ENCODE measurements at places on chromosomes 4 and X.

- DNase-seq, result no peak
Observed at GRCh38 chrX:140360284-140360683, 144.6 kb downstream of the SOX3 start.

DNA sequence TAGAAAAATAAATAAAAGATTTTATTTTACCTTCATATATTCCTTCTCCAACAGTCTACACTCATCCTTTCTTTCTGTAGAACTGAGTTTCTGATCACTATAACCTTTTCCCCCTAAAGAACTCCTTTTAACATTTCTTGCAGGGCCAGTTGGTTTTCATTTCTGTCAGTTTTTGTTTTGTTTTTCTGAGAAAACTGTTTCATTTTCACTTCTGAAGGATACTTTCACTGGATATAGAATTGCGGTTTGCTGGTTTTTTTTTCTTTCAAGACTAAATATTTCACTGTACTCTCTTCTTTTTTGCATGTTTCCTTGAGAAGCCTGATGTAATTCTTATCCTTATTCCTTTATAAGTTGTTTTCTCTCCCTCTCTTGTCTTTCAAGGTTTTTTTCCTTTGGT, 90.4 kb upstream of the EOLA2 start:
- no peak for DNase-seq

GRCh38 chrX:83160096-83160495, 348.0 kb upstream of the POU3F4 start:
- no peak for DNase-seq

DNA sequence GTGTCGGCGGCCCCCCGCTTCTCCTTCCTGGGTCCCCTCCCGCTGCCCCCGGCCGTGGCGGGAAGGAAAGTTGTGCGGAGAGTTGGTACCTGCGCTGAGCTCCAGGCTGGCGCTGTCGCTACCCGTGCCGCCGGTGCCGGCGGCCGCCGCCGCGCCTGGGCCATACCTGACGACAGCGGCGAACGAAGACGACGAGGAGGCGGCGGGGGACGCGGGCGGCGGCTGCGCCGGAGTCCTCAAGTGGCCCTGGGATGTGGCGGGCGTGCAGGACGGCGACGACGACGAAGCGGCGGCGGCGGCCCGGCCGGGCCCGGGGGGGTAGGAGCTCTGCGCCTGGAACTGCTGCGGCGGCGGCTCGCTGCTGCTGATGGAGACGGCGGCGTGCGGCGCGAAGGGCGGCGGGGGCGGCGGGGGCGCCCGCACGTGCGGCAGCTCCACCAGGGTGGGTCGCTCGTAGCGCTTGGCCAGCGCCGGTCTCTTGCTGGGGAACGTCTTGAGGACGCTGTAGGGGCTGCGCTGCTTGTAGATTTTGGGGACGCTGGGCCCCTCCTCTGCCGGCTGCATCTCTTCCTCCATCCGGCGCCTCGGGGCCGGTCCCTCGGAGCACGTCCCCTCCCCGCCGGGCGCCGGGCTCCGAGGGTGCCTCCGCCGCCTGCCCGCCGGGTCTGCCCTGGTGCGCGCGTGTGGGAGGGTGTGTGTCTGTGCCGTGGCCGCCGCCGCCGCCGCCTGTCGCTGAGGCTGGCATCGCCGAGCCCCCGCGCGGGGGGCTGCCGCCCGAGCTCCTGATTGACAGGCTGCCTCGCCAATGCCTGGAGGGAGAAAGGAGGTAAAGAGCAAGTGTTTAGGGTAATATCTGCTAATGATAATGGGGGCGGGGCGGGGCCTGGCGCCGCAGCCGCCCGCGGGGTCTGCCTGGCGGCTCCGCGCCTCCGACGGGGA, 618 bp downstream of the BEND4 start:
- DNase-seq, result no peak

DNA sequence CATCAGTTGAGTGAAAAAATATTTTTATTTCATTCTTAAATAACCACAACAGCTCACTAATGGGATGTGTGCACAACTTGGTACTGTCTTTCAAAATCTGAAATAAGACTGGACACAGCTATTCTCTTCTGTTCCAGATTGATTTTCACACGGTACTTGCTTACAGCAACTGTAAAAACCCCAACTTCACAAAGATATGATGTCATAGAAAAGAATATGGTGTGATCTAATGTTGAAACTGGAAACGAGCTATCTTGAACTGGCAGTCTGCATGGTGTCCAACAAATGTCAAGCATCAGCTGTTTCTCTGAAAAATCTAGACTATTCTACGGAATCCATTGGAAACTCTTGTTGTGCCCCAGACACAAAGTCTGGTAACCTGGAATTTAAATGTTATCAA, 14.7 kb downstream of the HELQ start:
- no peak for DNase-seq

GRCh38 chrX:39724544-39724943, 373.2 kb downstream of the BCOR start:
- no peak for DNase-seq

DNA sequence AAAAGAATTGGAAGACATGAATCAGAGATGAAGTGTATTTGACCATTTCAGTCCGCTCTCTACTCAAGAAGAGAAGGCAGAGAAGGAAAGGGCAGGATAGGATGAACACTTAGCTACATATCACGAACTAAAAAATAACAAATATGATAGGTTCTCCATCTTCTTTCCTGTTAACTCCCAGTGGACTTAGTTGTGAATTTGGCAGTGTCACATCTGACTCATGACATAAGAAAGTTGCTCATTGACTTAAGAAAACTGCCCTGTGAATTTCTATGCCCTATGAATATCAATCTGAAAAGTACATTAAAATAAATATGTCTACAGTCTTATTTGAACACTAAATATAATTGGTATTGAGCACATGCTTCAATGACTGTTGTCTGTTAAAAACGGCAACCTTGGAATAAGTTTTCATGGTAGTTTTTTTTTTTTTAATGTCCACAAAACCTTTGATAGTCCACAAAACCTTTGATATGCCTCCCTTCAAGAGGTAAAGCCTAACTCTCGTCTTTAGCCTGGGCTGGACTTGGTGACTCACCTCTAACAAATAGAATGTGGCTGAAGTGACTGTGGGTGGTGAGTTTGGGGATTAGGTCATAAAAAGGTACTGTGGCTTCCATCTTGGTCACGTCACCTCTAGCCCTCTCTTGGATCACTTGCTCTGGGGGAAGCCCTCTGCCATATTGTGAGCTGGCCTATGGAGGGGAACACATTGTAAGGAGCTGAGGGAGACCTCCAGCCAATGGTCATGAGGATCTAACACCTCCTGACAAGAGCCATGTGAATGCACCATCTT, 184.7 kb upstream of the S100G start:
- DNase-seq, result no peak
